ENCODE measurements at places on chromosomes 3 and 15.

DNA sequence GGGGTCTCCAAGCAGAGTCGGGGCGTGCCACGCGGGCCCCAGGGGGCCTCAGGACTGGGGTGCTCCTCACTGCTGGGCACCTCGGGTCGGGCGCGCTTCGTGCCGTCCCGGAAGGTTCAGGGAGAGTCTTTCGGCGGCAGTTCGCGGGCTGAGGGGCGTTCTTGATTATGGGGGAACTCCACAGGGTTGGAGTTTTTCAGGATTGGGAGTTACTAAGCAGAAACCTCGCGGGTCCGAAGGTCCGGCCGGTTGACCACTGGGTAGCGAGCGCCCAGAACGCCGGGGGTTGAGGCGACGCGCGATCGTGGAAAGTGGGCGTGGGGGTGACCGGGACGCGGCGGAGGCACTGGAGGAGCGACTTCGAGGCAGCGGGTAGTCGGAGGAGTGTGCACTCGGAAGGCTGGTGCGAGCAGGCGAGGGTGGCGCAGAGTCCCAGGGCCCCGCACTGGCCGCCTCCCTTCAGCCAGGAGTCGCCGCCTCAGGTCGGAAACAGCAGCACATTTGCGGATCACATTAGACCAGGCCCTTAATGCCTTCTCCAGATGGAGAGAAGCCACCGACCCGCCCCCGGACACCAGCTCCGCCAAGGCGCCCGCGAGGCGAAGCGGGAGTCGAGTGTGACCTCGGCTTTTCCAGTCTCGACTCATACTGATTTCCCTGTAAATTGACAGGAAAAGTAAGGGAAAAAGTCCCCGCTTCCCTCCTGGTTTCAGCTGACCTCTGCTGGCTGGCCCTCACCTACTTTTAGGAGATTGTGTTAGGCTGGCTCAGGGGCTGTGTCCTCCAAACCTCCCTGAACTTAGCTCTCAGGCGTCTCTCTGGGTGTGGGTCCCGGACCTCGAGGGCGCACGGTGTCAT lies 685 bp downstream of the ADAMTSL3 start:
- no peak for DNase-seq

GRCh38 chr15:98853161-98853560 lies 154.4 kb downstream of the PGPEP1L start:
- DNase-seq = peak; percentile 83

- no peak for DNase-seq
Observed at GRCh38 chr3:136949146-136949545, 8.6 kb upstream of the IL20RB start.

- DNase-seq = no peak
Observed at GRCh38 chr3:107992976-107993684, 97.7 kb downstream of the CD47 start.

GRCh38 chr3:28844298-28845005 lies 436.4 kb upstream of the RBMS3 start:
- DNase-seq = no peak

Data from fibroblast of skin of left quadriceps (primary cell).